ENCODE measurements at places on chromosomes 5 and 9. TPM values are rescaled to one million over a fixed set of nuclear protein-coding genes. Genes with fewer than 3 reads are reported as not detected.

DNA sequence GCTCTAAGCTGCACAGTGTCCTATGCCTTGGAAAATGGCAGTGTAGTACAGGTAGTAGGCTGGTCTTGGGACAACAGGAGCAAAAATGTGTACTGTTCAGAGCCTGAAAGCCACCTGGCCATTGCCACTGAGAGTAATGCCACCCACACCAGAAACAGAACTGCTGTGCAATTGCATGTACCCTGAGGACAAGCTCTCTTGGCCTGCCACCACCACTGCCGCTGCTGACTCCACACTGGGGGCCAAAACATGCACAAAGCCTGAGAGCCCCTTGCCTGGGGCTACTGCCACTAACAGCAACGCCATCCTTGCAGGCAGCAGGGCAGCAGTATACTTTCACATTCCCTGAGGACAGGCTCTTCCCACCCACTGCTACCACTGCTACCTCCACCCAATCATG is 251.9 kb upstream of the CDH12 start:
- no peak for DNase-seq

- no peak for DNase-seq
Observed at GRCh38 chr5:77937015-77937908, 161.1 kb upstream of the TBCA start.

GRCh38 chr5:108257996-108258395 is 123.9 kb downstream of the FBXL17 start:
- no peak for DNase-seq

DNA sequence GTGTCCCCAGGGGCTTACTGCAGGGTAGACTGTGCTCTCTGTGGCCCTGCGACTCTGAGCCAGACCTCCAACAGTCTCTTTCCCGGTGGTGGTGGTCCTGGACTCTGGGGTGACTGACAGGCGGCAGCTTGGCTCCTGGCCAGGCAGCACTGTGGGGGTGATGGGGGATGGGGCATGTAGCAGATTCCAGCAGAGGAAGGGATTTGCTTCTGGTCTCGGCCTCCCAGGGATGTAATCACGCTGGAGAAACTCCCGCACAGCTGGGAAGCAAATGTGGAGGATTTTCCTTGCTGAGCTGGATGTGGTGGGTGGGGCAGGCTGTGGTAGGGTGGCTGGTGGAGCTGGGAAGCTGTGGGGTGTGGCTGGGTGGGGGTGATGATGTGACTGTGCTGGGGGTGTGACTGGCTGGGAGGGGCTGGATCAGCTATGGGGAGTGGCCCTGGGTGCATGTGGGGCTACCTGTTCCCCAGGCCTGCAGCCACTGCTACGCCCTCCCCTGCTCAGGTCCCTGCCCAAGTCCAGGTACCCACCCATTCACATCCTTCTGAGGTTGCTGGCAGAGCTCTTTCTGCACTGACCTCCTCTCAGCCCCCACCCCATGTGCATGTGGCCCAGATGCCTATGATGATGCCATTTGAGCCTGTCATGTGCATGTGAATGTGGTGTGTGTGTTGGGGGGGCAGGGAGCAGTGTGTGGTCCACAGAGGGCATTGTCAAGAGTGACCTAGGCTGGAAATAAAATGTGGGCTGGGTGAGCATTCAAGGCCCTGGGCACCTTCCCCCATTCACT is 3.8 kb downstream of the NDST1 start:
- no peak for DNase-seq

GRCh38 chr9:34259315-34259714 is 69.8 kb downstream of the KIF24 start:
- no peak for DNase-seq

DNA sequence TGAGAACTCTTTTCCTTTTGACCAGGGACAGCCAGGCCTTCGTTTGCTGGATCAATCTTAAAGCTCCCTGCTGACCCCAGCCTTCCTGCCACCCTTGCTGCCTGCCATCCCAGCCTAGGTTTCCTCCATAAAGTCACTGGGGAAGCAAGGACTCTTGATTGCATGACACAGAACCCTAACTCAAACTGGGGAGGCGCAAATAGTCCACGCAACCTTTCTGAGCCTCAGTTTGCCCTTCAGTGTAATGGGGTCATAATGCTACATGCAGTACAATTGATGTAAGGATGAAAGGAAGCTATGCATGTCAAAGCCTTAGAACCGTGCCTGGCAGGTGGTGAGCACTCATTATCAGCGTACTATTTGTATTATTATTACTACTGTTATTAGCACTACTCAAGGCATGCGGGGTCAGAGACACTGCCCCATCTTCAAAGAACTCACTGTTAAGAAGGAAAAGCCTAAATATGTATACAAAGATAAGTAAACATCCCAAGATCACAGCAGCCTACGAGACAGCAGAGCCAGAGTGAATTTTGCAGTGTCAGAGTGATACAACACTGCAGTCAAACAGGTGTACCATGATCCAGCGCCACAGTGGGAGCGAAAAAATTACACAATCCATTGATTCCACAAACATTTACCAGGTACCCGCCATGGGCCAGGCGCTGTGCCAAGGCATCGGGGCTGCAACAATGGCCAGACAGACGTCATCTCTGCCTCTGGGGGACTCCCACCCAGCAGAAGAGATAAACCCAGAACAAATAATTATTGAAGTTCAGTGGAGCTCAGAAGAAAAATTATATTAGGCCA is 16.9 kb upstream of the CPLX2 start:
- DNase-seq = no peak

DNA sequence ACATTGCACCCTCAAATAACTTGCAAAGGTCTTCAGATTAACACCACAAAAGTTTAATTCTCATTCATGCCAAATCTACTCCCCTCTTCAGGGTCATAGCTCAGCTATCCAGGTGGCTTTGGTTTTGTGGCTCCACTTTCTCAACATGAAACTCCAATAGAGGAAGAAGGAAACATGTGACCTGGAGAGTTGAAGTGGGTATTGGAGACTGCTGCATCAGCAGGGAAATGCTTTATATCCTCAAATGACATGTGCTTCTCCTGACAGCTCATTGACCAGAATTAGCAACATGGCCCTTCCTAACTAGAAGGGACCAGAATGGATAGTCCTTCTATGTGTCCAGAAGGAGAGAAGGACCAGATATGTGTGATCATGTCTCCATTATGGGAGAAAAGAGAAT is 73.6 kb downstream of the TLR4 start:
- no peak for DNase-seq

- DNase-seq = no peak
Observed at GRCh38 chr5:15737036-15737821, 237.2 kb downstream of the FBXL7 start.

RANBP17 gene
- total RNA-seq = 16.2 TPM

ADAMTS6 gene
- total RNA-seq = 1.7 TPM

PTTG1 gene
- total RNA-seq = 229 TPM

PCDHA13 gene
- total RNA-seq = 1.1 TPM

All from H1 (cell line).